ENCODE measurements at places on chromosomes 1 and 21.
A peak's percentile ranks its signal among the peaks of the same experiment; 100 is the strongest.

GRCh38 chr1:116246174-116246573, 126.9 kb upstream of the ATP1A1 start:
- DNase-seq, result no peak

GRCh38 chr1:223748773-223749733, 36.7 kb downstream of the CAPN2 start:
- DNase-seq, result peak; percentile 35

DNA sequence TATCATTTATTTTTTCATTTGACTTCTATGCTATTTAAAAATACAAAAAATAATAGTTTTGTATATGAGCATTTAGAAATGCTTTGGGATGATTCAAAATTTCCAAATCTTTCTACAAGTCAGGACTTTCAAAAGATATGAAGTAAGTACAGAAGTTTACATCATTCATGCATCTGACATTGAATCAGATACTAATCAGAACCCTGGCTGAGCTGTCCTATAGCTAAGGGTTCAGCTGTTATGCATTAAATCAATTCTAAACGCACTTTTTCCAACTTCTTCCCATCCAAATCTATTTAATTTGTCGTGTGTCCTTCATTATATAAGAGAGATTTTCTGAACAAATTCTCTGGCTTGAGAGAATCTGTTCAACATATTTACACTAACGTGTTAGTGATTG, 779.4 kb downstream of the LTN1 start:
- no peak for DNase-seq

DNA sequence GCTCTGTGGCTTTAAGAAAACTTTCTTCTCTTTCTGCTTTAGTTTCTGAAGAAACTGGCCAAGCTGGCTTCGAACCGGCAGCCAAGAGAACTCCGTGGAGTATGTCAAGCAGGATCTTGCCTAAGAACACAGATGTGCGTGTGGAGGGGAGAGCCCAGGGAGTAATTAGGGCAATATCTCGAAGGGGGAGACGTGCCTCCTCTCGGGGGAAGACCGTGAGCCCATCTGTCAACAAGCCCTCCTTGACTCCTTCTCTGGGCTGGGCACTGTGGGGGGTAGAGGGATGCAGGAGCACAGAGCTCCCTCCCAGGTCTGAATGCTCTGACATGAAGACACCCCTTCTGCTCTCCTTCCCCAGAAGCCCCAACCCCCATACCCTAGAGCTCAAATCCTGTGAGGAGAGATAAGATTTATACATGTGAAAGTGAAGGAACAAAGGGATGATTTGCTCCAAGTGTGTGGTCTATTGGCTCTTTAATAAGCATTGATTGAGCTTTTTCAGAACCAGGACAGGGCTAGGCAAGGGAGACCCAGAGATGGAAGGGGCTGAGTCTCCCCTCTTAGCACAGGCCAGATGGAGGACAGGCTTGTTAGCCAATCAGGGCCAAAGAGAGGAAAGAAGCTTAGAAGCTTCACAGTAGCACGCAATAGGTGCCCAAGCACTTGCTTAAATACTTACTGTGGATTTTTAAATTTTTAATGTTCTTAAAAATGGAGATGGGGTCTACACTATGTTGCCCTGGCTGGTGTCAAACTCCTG, 37.5 kb downstream of the EDN2 start:
- DNase-seq, result no peak

GRCh38 chr1:159817276-159818041, 9.2 kb upstream of the SLAMF8 start:
- no peak for DNase-seq

DNA sequence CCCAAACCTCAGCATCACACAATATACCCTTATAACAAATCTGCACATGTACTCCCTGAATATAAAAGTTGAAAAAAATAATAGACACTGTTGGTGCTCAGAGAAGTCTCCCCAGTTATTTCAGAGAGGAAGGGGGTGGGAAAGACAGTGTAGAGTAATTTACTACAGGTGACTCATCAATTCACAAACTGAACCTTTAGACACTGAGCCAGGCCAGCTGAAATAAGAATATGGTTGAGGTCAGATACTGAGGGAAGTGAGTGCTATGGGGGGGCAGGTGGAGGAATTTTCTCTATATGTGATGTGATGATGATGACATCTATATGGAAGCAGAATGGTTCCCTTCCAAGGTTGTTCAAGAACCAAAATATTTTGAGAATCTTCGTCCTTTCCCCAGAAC, 50.1 kb downstream of the MRPL39 start:
- no peak for DNase-seq

- DNase-seq, result no peak
Measured at GRCh38 chr1:165949335-165950130, 122.1 kb downstream of the UCK2 start.

GRCh38 chr1:77394166-77394565, 112.3 kb downstream of the AK5 start:
- DNase-seq, result no peak

- no peak for DNase-seq
Measured at GRCh38 chr1:39890273-39890672, 7.0 kb upstream of the TRIT1 start.

DNA sequence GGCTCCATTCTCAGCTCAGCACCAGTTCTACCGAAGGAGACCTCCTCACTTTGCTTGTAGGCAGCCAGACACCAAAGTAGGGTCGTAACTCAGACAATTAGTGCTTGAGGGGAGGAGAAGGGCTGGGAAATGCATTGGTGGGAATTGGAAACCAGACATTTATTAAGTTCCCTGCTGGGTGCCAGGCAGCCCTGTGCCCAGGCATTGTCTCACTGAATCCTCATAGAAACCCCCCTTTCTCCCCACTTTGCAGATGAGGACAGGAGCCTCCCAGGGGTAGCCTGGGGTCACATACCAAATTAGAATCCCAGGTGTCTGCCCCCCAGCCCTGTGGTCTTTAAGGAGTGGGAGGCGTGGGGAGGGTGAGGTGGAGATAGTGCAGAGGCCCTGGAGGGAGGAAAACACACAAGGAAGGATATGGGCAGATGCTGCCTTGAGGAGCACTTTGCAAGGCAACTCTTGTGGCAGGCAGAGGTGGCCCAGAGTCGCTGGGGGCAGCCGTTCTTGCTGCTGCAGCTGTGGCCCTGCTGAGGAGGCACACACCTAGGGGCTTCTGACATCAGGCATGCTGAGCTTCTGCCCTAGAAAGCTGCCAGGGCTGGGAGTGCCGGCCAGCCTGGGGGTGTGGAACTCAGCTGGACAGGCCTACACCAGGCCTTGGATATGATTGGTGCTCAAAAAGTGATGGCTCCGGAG, 29.4 kb downstream of the CDK18 start:
- DNase-seq, result no peak

DNA sequence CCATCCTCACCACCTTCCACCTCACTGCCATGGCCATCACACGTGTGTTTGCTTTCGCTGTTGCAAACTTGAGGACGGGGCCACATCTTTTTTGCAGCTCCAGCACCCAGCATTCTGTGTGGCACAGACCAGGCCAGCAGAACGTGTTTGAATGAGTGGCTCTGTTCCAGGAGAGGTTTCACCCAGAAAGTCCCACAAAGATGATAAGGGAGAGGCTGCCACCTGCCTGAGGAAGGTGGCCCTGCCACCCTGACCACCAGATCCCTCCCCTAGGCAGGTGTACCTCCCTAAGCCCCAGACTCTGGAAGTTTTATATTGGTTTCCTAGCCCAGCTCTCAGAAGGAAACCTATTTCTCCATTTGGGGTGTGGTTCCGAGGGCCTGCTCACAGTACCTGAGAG, 252.1 kb downstream of the KAZN start:
- no peak for DNase-seq

- no peak for DNase-seq
Measured at GRCh38 chr1:20074725-20075171, 4.8 kb downstream of the PLA2G5 start.

DNA sequence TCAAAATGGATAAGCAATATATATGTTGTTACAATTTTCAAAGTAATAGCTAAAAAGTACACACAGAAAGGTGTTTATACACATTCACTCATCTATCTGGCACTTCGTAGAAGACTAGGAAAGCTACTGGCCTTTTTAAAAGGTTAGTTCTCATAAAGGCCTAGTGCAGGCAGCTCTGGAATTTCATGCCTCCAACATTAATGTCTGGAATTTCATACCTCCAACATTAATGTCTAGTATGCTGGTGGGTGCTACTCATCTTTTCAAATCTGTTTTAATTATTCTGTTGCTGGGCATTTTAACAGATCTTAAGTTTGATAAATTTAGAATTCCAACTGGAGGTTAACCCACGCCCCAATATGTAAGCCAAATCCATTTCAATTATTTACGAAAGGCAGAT, 124.2 kb downstream of the AKT3 start:
- DNase-seq, result no peak

- no peak for DNase-seq
Measured at GRCh38 chr1:171858696-171859095, 17.4 kb downstream of the DNM3 start.

GRCh38 chr1:203744075-203744972, 20.7 kb upstream of the LAX1 start:
- no peak for DNase-seq

- DNase-seq, result no peak
Measured at GRCh38 chr1:202919615-202920014, 7.4 kb downstream of the KLHL12 start.

GRCh38 chr21:36698981-36699545, at the start of gene SIM2:
Gene SIM2, plus strand, starts transcription at chr21:36699115. Its CDS starts 632 bp downstream, at chr21:36699747.
- DNase-seq, result no peak

- DNase-seq, result peak; percentile 77
Measured at GRCh38 chr1:26788836-26789611, 1.3 kb downstream of the PIGV start.

- no peak for DNase-seq
Measured at GRCh38 chr1:65393347-65393746, 27.1 kb upstream of the LEPR start.

- DNase-seq, result peak; percentile 22
Measured at GRCh38 chr21:46605767-46606426, 1.0 kb upstream of the S100B start.

GRCh38 chr1:238248356-238248755, 357.6 kb upstream of the ZP4 start:
- DNase-seq, result no peak

GRCh38 chr1:53376041-53376461, 48.2 kb upstream of the LRP8 start:
- no peak for DNase-seq

- no peak for DNase-seq
Measured at GRCh38 chr1:96596226-96596922, 125.2 kb upstream of the PTBP2 start.

DNA sequence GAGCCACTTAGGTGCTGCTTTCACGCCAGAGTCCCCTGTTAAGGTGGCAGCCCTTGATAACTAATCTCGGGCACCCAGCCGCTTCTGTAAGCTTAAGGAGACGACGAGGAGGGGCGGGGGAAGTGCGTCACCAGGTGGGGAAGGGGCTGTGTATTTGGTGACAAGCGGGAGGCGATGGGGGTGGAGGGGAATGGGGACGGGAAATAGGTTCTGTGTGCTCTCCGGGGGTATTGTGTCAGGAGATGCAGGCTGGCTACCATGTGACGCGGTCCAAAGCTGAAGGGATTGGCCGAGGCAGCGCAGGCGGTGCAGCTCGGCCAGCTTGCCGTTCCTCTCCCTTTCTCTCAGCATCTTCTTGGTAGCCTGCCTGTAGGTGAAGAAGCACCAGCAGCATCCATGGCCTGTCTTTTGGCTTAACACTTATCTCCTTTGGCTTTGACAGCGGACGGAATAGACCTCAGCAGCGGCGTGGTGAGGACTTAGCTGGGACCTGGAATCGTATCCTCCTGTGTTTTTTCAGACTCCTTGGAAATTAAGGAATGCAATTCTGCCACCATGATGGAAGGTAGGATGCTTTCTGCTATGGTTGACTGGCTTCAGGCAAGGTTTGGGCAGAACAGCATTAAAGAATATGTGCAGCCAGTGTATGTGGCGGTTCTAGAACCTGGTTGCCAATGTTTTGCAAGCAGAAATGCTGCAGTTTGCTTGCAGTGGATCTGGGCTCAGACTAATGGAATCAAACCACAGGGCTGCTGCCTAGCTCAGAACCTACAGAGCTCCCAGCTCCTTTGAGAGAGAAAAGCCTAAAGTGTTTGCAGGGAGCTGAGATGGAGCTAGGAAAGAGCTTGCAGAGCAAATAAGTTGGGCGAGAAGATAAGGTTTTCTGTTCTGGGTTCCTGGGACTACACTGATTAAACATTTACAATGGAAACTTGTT, at the start of gene SGIP1:
SGIP1 (plus strand) TSS at position 350 of the 937 bp plus-strand sequence; CDS start at position 556, 206 bp downstream.
- DNase-seq, result no peak

GRCh38 chr21:43910460-43910859, 45.4 kb downstream of the AGPAT3 start:
- DNase-seq, result no peak

GRCh38 chr1:94754570-94754969, 65.6 kb upstream of the SLC44A3 start:
- no peak for DNase-seq

DNA sequence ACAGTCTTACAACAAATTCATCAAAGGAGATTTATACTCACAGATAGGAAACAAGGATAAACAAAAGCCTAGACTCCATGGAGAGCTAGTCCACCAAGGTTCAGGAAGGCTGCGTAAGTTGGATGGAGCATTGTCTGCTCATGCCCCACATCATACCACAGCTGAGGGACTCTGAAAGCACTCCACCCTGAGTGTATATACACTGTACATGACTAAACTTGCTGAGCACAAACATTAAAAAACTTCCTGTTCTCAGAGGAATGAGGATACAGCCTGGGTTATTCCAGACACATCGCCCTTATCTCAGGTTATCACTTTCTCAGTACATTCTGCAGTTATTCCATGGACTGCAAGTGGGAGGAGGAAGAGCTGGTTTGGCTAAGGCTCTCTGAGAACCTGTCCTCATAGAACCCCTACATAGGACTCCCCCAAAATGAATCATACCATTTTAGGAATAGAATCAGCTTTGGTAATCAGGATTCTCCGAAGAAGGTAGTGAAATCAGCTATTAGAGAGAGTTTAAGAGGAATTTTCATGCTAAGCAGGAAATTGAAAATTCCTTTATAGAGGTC, 58.0 kb upstream of the PRMT6 start:
- no peak for DNase-seq

- DNase-seq, result peak; percentile 21
Measured at GRCh38 chr1:178501705-178502329, 5.1 kb upstream of the CLEC20A start.

- no peak for DNase-seq
Measured at GRCh38 chr1:83593073-83593472, 405.9 kb downstream of the TTLL7 start.

DNA sequence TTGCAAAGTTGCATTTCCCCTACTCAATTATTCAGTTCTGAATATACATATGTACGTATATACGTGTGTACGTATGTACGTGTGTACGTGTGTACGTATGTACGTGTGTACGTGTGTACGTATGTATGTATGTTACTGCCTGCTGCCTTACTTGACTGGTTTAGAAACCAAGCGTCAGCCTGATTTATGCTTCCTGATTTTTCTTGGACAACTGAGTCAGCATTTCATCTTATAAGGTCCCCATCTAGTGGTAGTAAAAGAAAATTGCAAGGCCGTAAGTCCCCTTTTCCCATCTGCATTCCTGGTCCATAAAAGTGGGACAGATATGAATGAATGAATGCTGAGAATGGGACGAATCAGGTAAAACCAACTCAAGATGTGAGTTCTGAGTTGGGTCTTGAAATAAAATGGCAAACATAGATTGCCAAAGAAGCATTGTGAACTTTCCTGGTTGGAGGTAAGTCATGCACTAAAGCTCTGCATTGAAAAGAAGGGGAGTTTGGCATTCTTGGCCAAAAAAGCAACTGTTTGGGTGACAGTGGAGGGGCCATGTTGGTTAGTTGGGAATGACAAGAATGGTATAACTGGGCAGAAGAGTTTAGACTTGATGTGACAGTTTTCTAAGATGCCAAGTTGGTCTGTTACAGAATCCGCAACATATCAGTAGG, 76.4 kb upstream of the DNAH14 start:
- DNase-seq, result no peak

GRCh38 chr1:218347723-218348627, 2.8 kb downstream of the TGFB2 start:
- no peak for DNase-seq

GRCh38 chr1:17696417-17697301, 58.5 kb upstream of the ACTL8 start:
- DNase-seq, result no peak
